ENCODE measurements at places on chromosomes 1 and 21.

DNA sequence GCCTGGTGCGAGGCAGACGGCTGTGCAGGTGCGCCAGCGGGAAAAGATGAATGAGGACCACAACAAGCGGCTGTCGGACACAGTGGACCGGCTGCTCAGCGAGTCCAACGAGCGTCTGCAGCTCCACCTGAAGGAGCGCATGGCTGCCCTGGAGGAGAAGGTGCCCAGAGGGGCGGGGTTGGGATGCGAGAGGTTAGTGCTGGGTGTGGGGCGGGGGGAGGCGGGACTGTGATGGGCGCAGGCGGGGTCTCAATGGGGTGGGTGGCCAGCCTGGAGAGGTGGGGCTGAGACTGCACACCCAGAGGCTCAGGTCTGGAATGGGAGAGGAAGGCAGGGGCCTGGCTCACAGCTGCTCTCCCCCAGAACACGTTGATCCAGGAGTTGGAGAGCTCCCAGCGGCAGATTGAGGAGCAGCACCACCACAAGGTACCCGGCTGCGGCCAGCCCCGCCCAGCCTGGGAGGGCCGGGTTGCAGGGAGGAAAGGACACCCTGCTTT lies 22.3 kb downstream of the PPFIA4 start:
- no peak for DNase-seq

GRCh38 chr1:37657620-37658412 lies 23.1 kb upstream of the RSPO1 start:
- no peak for DNase-seq

GRCh38 chr1:33032126-33032869 lies 4.4 kb downstream of the AK2 start:
- no peak for DNase-seq

DNA sequence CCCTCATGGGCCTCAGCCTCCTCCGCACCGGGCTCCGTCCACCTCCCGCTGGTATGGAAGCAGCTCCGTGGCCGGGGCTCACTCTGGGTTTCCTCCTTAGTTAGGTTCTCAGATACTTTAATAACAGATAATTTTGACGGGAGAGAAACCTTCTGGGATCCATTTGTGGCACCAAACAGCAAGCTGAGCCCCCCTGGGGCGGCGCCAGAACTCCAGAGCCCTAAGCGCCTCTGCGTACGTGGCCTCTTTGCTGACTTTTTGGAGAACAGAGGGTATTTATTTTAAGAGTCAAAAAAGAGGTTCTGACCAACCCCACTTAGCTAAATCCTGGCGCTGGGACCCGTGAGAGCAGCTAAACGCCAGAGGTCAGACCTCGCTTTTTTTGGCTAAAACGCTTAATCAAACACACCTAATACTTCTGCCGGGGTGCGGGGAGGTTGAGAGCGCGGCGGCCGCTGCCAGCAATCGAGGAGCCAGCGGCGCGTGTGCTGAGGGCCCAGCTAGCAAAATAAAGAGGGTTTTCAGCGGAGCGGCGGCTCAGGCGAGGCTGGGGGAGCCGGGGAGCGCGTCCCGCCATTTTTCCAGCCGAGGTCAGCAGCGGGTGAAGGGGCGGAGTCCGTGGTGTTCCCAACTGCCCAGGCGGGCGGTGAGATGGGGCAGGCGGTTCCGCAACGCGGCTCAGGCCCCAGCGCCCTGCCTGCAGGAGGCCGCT lies 171.7 kb downstream of the PRDM16 start:
- DNase-seq = no peak

DNA sequence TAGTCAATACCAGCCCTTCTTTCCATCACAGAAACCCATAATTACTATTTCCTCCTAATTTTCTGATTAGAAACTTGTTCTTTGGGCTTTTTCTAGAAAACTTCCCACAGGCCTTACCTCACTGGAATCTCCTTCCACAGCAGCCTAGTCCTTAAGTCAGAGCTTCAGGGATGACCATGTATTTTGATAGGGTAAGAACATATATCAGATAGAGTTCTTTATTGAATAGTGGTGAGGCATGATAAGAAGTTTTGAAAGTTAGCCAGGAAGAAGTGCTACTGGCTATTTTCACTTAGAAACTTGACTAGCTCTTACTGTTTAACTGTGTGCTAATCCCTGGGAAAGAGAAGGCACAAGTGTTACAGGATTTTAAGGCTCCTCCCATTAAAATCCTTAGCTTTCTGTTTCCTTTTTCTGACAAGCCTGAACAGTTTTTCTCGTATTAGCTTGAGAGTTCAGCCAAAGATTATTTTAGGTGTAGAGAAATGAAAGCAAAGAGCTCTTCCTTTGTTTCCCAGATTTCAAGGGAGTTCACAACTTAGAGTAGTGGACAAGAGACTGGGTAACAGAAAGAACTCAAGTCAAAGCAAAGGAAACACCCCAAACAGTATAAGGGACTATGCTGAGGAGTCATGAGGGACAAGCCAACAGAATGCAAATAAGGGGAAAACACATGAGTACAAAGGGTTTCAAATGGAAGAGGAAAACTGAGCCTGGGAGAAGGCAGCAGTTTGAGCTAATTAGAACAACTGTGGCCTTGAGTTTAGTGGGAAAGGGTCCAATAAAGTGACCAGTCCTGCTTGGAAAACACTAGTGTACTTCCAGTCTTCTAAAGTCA lies 37.2 kb upstream of the AIM2 start:
- no peak for DNase-seq

DNA sequence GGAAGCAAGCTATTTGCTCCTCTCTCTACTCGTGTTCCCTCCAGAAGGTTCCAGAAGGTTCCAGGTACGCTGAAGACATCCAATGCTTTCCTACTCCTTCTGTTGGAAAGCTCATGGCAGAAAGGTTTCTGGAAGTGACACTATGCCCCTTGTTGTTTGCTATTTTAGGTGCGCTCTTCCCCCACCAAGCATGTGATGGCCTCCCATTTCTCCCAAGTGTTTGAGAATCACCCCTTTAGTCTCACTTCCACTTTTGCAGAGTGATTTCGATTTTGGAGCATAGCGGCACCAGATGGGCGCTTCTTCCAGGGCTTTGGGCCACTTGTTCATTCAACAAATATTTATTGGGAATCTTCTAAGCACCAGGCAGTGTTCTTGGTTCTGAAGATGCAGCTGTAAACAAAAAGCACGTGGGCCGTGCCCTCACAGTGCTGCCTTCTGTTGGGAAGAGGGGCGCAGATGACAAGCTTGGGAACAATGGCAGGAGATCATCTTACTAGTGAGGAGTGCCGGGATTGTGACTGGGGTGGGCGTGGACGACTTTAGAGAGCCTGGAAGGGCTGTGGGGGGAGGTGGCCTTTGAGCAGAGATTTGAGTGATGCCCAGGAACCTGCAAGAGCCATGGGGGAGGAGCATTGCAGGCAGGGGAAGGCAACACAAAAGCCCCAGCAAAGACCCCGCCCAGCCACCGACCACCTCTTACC lies 43.0 kb upstream of the TARDBP start:
- DNase-seq = no peak

DNA sequence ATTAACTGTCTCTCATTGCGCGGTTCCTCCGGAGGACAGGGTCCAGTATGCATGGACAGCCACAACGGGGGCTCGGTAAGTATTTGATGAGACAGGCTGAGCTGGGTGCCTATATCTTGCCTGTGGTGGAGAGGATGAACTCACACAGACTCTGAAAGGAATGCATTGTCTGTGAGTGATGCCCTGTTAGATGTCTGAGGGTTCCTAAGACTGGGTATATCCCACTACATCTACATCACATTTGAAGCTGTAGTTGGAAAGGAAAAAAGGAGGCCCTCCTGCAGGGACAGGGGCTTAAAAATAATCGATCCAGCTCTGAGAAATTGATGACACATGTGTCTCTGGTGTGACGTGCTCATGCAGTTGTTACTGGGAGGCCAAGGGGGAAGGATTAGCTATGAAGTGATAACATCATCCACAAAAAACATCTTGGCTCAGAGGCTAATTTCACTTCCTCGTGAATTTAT lies 1.9 kb downstream of the ADARB1 start:
- no peak for DNase-seq

DNA sequence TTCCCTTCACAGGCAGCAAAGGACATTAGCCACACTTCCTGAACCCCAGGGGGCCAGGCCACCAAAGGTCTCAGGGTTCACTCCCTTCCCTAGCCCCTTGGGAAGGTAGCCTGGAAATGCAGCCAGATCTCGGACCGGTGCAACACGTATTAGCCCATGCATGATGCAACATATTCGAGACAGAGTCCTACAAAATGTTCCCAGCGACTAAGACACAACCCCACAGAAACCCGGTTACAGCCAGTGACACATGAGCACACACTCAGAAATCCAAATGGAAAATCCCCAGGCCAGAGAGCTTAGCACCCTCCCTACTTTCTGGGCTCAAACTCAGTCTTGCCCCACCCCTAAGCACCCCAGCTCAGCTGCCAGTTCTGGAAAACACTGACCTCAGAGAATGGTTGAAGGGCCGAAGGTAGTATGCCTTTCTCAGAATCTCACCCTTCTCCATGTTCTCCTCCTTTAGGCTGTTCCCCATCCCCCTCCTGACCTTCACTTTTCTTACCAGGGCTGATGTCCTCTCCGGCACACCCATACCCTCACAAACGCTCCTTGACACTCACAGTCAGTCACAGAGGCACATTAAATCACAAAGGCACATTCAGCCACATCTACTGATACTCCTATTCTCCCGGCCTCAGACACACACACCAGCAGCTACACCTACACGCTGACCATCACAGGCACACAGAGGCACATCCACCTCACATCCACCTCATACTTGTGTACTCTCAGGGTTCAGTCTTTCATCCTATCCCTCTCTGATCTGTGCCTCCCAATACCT lies at the start of gene TSPAN1:
Gene TSPAN1, plus strand, starts transcription at position 640 of the 784 bp plus-strand sequence. CDS start 6,021 bp downstream, outside the sequence.
- no peak for DNase-seq

DNA sequence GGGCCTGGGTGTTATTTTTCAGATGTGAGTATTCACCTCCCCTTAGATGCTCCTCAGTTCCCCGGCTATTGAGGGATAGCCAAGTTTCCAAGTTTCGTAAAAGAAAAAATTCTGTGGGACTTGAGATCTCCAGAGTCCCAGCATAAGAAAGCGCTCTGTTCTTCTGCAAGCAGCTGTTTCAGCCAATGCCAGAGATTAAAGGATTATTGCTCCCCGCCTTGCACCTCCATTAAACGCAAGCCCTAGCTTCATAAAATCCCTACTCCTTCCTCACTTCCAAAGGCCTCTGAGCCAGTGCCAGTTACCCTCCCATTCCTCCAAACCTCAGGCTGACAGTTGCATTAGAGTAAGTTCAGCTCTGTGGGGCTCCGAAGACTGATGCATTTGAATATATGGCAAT lies 56.4 kb downstream of the CHIA start:
- DNase-seq = no peak

DNA sequence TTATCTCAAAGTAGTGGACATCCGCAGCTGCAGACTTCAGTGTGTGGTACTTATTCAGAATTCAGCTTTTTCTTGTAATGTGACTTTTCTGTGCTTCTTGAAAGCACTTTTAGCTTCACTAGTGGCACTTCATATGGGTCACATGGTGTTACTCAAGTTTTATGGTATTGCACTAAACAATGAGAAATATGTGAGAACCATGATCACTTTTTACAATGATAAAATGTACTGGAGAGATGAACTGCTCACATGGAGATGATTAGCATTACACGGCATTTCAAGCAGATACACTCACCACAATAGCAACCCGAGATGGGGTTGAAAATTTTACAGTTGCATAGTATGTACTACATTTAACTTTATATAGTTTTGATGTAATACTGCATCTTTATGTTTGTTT lies 40.1 kb upstream of the GPR52 start:
- DNase-seq = no peak

DNA sequence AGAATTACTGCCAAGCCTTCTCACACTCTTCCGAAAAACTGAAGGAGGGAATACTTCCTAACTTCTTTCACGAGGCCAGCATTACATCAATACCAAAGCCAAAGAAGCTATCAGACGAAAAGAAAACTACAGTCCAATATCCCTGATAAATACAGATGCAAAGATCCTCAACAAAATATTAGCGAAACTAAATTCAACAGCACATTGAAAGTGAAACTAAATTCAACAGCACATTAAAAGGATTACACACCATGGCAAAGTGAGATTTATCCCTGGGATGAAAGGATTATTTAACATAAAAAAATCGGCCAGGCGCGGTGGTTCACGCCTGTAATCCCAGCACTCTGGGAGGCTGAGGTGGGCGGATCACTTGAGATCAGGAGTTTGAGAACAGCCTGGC lies 176.8 kb downstream of the FAF1 start:
- DNase-seq = no peak

- DNase-seq = no peak
Measured at GRCh38 chr21:25862596-25862995, 127.8 kb downstream of the GABPA start.

DNA sequence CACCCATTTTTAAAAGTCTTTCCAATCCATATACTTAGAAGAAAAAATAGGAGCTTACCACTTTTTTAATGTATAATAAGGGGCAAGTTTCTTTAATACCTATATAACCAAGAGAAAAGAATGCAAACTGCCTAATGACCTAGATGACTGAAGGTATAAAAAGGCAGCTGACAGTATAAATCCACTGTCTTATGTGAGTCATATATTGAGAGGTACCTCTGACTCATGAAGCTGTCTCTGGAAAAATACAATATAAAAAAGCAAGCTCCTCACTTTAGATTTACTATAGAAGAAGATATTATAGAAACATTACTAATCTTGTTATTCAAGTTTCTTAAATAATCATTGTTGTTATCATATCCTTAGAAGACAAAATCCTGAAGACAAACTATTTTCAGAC lies 144.2 kb downstream of the VAV3 start:
- DNase-seq = no peak

GRCh38 chr1:172480431-172480830 lies 36.6 kb upstream of the PIGC start:
- no peak for DNase-seq

DNA sequence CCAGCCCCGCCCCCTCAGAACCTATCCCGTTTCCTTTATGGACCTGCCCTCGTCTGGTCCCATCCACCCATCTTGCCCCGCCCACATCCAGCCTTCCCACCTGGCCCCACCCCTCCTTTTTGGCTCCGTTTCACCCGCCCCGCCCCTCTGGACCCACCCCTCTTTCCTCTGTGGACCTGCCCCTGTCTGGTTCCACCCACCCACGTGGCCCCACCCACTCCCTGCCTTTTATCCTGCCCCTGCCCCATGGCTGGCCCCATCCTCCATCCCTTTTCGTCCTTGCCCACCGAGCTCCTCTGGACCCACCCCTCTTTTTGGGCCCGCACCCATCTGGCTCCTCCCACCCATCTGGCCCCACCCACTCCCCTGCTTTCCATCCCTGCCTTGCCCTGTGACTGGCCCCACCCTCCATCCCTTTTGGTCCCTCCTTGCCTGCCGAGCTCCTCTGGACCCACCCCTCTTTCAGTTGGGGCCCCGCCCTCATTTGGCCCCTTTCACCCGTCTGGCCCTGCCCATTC lies 177.3 kb downstream of the CAMTA1 start:
- no peak for DNase-seq

DNA sequence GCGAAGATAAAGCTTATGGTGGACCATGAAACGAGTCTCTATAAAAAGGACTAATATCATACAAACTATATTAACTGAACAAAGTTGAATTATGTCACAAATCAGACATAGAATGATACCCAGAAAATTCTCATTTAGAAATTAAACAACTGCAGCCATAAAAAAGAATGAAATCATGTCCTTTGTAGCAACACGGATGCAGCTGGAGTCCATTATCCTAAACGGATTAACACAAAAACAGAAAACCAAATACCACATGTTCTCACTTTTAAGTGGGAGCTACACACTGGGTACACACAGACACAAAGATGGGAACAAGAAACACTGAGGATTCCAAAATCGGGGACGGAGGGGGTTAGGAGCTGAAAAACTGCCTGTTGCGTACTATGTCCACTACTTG lies 11.5 kb downstream of the COP1 start:
- no peak for DNase-seq
